ENCODE measurements at places on chromosomes 12 and 14. TPM values are rescaled to one million over a fixed set of nuclear protein-coding genes. Genes with fewer than 3 reads are reported as not detected.

Gene TBX3
- 12.8 TPM for total RNA-seq

Gene DEGS2
- total RNA-seq: 0.16 TPM

Gene IFNG-AS1
- total RNA-seq: 0.09 TPM

Gene NEMP1
- total RNA-seq: 4.7 TPM

Gene LYZ
- not detected for total RNA-seq

Gene RNASE3
- not detected for total RNA-seq

Gene HOXC12
- total RNA-seq: not detected

Data from fibroblast of the aortic adventitia (primary cell).